NCI-H69 (cell line): ENCODE measurements at places on chromosomes 6 and 20.

DNA sequence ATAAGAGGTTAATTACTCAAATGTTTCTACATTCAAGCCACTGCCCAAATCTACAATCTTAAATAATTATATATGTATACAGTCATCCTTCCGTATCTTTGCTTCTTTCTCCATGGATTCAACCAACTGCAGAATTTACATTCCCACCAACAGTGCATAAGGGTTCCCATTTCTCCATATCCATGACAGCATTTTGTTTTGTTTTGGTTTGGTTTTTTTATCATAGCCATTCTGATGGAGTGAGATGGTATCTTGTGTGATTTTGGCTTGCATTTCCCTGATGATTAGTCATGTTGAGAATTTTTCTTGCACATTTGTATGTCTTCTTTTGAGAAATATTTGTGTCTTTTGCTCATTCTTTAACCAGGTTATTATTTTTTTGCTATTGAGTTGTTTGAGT is 198.5 kb downstream of the C6orf118 start:
- DNase-seq: no peak

DNA sequence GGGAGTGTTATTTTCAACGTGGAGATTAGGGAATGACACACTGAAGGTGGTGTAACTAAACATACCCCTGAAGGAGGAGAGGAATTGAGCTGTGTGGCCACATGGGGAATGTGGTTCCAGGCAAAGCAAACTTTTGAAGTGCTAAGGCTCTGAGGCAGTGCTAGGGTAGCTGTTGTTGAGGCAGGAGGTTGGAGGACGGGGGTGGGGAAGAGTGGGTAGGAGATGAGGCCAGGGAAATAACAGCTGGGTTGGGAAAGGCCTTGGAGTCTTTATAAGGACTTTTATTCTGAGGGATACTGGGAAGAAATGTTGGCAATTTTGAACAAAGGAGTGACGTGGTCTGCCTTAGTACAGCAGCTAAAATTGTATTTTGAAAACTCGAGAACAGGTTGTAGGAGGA is 13.0 kb downstream of the RPRD1B start:
- no peak for DNase-seq

DNA sequence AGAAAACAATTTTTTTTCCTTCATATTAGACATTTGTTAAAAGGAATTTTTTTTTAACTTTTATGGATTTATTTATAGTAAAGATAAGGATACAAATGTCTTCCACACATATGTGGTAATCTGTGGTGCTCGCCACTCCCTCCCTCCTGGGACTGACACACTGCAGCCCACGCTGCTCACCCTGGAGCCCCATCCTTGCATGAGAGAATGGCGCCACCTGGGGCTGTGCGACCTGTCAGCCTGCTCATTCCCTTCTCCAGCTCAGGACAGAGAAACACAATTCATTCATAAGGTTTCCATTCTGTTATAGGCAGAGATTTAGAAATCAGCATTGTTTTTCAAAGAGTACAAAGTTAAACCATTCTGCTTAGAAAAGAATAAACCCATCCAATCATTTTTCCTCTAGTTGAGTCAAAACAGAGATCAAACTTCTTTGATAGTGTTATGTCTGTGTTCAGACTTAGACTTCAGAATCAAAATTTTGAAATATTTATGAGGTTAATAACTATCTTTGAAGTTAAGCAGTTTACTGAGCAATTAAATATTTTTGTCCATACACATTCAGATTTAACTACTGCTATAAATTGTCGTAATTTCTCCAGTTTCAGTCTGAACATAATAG is 42.8 kb upstream of the DYNLRB1 start:
- peak; percentile 66 for DNase-seq

GRCh38 chr6:747921-748320 is 55.0 kb upstream of the EXOC2 start:
- no peak for DNase-seq

DNA sequence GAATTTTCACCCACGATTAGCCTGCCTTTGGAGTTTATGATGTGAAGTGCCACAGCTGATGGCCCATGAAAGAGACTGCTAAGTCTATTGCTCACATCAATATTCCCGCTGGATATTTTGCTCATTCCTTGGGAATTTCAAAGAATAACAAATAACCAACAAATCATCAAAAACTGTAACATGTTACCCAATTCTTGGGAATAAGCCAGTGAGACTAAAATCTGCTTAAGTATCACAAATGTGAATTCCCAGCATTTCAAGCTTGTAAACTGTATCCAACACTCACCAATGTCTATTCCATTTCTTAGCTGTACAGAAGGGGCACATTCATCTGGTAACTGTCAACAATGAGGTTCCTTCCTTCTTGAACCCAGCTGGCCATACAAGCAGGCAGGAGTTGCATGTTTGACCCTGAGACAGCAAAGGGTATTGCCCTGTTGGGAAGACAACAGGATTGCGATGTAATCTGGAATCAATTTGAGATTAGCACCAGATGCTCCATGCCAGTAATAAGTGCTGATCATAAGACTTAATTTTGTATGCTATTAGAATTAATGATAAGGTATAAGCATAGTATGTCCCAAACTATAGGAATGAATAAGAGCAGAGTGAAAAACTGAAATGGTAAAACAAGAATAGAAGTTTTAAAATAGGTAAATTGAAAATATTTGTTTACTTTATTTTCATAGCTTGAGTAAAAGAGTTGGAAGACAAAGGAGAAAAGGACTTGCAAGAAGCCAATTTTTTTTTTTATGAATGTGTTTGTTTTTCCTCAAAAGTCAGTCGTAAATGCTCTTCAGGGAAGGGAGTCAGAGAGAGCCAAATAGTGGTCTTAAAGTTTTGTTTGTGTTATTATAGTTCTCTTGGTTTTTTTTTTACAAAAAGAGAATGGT is 58.8 kb downstream of the RSPO3 start:
- no peak for DNase-seq
